Activated CD4-positive, alpha-beta memory T cell treated with anti-CD3 and anti-CD28 coated beads for 36 hours (primary cell): ENCODE measurements at places on chromosomes 5 and 9.

GRCh38 chr5:7494481-7495130, 98.7 kb downstream of the ADCY2 start:
- H3K27ac ChIP-seq: no peak overlapping the region
- no peaks in the 10 kb centered on the region for H3K4me1 ChIP-seq
- DNase-seq: no peak
- H3K36me3 ChIP-seq: no peaks in the 10 kb centered on the region
- H3K27me3 ChIP-seq: no peaks in the 10 kb centered on the region

- DNase-seq: no peak
- H3K36me3 ChIP-seq: no peaks in the 10 kb centered on the region
- H3K4me3 ChIP-seq: no peak overlapping the region
- peaks cover 9% of the 10 kb centered on the region for H3K27me3 ChIP-seq
- H3K27ac ChIP-seq: no peak overlapping the region
Measured at GRCh38 chr5:2762744-2763532, 11.5 kb upstream of the IRX2 start.

GRCh38 chr5:132064738-132065331, 4.4 kb downstream of the IL3 start:
- DNase-seq: peak; percentile 90
- H3K4me3 ChIP-seq: peak overlapping the region; percentile 11
- no peaks in the 10 kb centered on the region for H3K36me3 ChIP-seq

DNA sequence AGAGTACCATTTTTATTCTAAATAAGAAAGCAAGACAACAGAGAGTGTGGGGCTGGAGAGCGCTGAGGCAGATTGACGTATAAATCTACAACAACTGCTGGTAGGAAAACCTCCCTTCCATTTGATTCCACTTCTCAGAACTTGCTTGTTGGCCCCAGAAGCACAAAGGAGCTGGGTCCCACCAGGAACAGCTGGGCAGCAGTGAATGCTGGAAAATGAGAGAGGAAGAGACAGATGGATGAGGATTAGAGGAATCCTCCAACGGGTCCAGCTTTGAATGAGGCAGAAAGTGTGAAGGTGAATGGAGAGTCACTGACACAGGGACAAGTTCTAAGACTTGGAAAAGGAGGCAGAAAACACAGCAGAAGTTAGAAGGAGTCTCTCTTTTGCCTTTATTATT, 14.8 kb downstream of the TAS2R1 start:
- no peaks in the 10 kb centered on the region for H3K4me1 ChIP-seq
- H3K27me3 ChIP-seq: no peaks in the 10 kb centered on the region
- no peak for DNase-seq
- no peaks in the 10 kb centered on the region for H3K36me3 ChIP-seq
- no peak overlapping the region for H3K4me3 ChIP-seq

DNA sequence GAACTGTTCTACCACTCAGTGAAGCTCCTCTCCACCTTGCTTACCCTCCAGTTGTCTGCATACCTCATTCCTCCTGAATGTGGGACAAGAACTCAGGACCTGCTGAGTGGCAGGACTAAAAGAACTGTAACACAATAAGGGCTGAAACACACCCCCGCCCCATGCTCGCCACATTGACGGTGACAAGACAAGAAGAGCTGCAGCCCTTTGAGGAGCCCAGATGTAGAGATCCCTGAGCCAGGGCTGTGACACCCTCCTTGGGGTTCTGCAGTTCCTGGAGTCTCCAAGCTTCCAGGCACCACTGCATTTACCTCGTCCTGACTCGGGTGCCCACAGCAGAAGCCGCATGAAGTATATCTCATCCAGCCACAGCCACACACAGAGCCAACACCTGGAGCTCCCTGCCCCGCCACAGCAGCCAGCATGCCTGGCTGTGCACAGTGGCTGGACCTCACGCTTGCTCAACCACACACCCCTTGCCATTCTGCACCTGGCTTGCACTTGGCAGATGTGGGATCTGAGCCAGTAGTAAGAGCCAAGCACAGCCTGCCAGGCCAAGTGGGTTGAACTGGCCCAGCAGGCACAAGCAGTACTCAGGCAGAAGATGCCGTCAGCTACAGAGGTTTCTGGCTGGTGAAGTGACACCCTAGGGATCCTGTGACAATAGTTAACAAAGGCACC, 166.1 kb downstream of the RNF180 start:
- no peaks in the 10 kb centered on the region for H3K36me3 ChIP-seq
- H3K4me1 ChIP-seq: no peaks in the 10 kb centered on the region
- DNase-seq: no peak
- no peak overlapping the region for H3K4me3 ChIP-seq
- no peak overlapping the region for H3K27ac ChIP-seq
